ENCODE measurements at places on chromosomes 6 and 20.

- no peak for DNase-seq
Measured at GRCh38 chr20:50517817-50518154, 7.6 kb downstream of the PTPN1 start.

DNA sequence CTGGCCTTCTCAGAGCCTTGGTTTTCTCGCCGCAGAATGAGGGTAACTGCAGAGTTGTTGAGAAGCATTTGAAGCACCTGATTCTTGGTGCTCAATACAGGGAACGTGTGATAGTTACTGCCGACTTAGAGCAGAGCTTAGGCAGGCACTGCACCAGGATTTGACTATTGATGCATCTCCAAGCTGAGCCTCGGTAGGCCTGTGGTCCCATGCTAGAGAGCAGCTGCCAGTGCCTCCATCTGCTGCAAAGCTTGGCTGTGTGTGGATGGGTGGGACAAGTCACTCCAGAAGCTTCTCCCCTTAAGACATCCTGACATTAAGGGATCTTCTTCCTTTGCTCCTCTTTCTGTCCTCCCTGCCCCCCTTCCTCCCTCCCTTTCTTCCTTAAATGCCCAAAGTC is 40.9 kb downstream of the FAM209B start:
- DNase-seq: no peak

- DNase-seq: peak; percentile 91
Measured at GRCh38 chr20:20593447-20594170, 118.8 kb downstream of the RALGAPA2 start.

DNA sequence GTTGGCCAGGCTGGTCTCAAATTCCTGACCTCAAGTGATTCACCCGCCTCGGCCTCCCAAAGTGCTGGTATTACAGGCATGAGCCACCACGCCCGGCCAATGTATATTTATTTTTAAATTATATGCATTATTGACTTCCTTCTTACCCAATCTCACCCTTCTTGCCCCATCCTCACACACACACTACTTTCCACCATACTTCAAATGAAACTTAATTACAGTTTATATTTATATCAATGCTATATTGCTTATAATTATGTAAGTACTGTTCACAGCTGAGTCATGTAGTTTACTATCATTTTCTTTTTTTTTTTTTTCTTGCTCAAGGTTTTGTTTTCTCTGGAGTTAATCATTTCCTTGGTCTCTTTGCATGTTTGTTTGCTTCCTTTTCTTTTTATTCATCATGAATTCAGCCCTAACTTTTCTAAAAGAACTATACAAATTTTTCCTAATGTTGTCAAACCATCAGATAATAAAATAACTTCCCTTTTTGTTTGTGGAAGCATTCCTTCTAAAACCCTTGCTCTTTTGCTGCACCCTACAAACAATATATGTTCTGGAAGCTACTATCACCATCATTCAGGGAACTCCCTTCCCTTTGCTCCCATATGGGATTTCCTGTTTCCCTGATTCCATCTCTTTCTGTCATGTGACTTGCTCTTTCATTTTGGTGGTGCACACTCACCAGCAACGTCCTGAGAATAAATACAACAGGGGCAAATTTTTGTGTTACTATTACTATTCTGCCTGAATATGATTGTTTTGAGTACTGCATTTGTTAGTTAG is 201.7 kb upstream of the SASH1 start:
- DNase-seq: no peak

- no peak for DNase-seq
Measured at GRCh38 chr6:39287601-39288000, 26.6 kb downstream of the KCNK17 start.

GRCh38 chr6:145508107-145508506 is 227.2 kb downstream of the EPM2A start:
- DNase-seq: no peak

DNA sequence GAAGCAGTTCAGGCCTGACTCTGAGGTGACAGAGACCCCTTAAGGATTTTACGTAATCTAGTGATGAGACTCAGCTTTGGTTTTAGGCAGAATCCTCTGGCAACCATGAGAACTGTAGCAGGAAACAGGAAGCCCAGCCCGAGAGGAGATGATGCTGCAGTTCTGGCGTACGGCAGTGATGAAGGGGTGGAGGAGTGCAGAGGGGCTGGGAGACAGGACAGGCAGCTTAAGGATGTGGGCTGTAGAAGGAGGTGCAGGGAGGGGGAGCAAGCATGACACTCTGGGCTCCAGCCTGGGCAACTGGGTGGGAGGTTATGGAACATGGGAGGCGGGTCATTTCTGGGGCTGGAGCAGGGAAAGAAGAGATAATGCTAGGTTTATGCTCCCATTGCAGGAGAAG is 67.1 kb downstream of the LRFN2 start:
- no peak for DNase-seq

GRCh38 chr20:63381781-63382431 is 20.8 kb upstream of the CHRNA4 start:
- no peak for DNase-seq

DNA sequence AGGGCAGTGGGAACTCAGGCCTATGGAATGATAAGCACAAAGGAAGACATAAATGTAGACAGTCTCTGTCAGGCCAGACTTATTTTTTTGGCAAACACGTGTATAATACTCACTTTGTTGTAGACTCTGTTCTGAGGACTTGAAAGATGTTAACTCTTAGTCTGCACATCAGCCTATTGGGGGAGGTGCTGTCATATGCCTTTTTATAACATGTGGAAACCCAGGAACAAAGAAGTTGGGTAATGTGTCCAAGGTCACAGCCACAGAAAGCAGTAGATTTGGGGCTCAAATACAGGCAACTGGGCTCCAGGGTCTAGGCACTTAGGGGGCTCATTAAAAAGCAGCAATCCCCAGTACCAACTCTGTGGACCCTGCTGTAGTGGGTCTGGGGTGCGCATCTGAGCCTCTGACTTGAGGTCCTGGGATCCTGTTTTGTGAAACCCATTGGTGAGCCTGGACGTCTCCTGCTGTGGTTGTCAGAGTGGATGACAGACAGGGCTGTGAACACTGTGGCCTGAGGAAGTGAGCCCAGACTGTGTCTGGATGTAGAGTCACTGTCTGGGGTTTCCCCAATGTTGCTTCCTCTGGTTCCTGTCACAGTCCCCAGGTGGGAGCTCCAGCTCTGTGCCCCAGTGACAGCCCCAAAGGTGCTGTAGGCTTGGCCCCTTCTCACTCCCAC is 50.0 kb downstream of the CDH26 start:
- DNase-seq: no peak

- DNase-seq: no peak
Measured at GRCh38 chr6:113449051-113449450, 408.1 kb upstream of the MARCKS start.

DNA sequence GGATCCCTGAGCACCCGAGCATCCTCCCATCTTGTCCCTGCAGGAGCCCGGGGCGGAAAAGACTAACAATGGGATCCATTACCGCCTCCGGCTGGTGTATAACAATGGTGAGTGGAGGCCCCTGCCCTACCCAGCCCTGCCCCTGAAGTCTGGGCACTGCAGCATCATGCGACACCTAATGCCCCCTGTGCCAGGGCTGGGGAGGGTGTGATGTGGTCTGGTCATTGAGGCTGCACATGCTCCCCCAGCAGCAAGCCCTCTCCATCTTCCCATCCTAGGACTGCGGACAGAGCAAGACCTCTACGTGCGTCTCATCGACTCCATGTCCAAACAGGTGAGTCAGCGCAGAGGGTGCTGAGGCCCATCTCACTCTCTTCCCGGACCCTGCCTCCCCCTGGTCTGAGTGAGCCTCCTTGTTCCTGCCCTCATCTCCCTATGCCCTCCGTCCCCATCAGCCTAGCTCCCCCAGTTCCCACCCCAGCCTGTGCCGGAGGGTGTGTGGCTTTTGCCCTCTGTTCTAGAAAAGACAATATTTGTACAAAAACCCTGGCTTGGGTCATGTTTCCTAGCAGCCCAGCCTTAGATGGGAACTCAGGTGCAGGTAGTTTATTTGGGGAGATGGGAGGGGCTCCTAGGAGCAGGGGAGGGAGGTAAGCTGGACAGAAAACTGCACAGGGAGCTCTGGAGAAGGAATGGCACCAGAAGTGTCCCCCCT is 13.5 kb downstream of the EBF4 start:
- DNase-seq: no peak

GRCh38 chr6:123211777-123212545 is 215.9 kb downstream of the CLVS2 start:
- no peak for DNase-seq

GRCh38 chr20:44069203-44070011 is 117.6 kb downstream of the JPH2 start:
- no peak for DNase-seq

- DNase-seq: no peak
Measured at GRCh38 chr20:20000211-20000968, 16.8 kb upstream of the NAA20 start.

DNA sequence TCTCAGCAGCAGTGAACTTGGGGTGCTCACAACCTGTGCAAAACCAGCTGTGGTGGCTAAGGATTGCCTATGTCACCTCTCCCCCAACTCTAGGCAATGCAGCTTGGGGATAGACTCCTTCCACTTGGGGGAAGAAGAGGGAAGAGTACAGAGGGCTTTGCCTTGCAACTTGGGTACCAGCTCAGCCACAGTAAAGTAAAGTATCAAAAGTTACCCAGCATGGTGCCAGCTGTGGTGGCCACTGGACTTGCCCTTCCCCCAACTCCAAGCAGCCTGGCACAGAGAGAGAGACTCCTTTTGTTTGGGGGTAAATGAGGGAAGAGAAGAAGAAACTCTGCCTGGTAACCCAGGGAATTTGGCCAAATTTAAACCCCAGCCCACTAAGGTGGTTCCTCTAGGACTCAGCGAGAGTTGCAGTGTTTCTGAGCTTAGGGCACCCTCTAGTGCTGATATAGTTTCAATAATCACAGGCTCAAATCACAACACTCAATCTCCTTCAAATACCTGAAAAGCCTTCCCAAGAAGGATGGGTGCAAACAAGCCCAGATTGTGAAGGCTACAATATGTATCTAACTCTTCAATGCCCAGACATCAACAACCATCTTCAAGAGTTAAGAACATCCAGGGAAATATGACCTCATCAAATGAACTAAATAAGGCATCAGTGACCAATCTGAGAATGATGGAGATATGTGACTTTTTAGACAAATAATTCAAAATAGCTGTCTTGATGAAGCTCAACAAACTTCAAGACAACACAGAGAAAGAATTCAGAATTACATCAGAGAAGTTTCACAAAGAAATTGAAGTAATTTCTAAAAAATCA is 7.6 kb upstream of the DEFB129 start:
- peak; percentile 2 for DNase-seq

DNA sequence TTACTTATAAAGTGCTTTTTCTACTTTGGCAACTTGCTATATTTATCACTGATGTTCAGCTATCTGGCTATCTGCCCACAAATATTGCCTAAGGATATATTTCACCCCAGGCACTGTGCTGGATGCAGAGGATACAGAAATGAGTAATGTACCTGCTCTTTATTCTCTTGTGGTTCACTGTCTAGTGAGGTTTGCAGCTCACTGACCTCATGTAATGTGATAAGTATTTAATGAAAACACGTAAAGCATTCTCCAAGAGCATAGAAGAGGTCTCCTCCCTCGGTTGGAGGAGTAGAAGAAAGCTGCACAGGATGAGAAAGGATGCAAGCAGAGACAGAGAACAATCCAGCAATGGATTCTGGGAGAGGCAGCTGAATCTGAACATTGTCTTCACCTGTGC is 610.7 kb downstream of the CBLN4 start:
- no peak for DNase-seq

GRCh38 chr6:151323791-151324487 is 67.4 kb downstream of the ZBTB2 start:
- peak; percentile 79 for DNase-seq
